ENCODE measurements at places on chromosomes 11 and 22. TPM values are rescaled to one million over a fixed set of nuclear protein-coding genes. Genes with fewer than 3 reads are reported as not detected.

DNA sequence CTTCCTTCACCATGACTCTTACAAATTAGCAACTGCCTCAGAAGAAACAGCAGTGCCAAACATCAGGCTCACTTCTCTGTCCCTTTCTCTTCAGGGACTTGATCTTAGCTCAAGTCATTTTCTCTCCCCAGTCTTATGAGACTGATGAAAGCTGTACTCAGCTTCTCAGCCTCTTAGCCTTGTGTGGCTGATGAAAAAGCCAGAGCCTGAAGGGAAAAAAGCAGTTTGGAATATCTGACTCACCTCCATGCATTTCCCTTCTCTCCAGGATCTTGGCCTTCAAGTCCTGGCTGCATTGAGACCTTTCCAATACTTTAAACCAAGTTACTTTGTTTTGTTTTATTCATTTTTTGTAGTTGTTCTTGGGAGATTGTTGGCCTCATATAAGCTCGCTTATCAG is 195.9 kb downstream of the SPON1 start:
- H3K4me3 ChIP-seq: no peak overlapping the region
- H3K27ac ChIP-seq: no peak overlapping the region
- no peak for DNase-seq
- no peaks in the 10 kb centered on the region for H3K4me1 ChIP-seq
- H3K27me3 ChIP-seq: no peaks in the 10 kb centered on the region

DNA sequence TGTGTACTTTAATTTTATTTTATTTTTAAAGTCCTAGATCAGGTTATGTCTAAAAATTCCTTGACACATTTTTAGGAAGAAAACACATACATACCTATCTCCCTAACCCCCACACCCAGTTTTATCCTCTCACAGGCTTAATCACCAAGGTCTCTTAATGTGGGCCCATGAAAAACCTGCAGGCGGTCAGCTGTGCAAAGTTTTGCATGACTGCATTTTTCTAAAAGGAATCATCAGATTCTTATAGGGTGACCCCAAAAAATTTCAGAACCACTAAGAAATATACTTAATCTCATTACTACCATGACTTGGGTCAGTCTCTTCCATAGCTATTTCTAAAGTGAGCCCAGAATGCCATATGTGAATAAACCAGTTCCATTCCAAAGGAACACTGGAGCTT is 19.8 kb downstream of the SAA1 start:
- no peaks in the 10 kb centered on the region for H3K27me3 ChIP-seq
- H3K27ac ChIP-seq: no peak overlapping the region
- no peak for DNase-seq
- no peak overlapping the region for H3K4me3 ChIP-seq
- H3K36me3 ChIP-seq: peaks cover 28% of the 10 kb centered on the region

GRCh38 chr22:46750863-46751443 is 11.5 kb upstream of the TBC1D22A start:
- H3K27me3 ChIP-seq: no peaks in the 10 kb centered on the region
- no peaks in the 10 kb centered on the region for H3K36me3 ChIP-seq
- no peak for DNase-seq
- H3K27ac ChIP-seq: no peak overlapping the region

GRCh38 chr11:130151196-130151595 is 8.4 kb upstream of the ST14 start:
- H3K27ac ChIP-seq: no peak overlapping the region
- H3K4me3 ChIP-seq: no peak overlapping the region
- peaks cover 8% of the 10 kb centered on the region for H3K4me1 ChIP-seq
- H3K36me3 ChIP-seq: no peaks in the 10 kb centered on the region
- no peak for DNase-seq
- H3K27me3 ChIP-seq: no peaks in the 10 kb centered on the region

- H3K4me1 ChIP-seq: no peaks in the 10 kb centered on the region
- no peak for DNase-seq
- peaks cover 3% of the 10 kb centered on the region for H3K27me3 ChIP-seq
Measured at GRCh38 chr11:87425391-87425790, 387.7 kb downstream of the TMEM135 start.

DNA sequence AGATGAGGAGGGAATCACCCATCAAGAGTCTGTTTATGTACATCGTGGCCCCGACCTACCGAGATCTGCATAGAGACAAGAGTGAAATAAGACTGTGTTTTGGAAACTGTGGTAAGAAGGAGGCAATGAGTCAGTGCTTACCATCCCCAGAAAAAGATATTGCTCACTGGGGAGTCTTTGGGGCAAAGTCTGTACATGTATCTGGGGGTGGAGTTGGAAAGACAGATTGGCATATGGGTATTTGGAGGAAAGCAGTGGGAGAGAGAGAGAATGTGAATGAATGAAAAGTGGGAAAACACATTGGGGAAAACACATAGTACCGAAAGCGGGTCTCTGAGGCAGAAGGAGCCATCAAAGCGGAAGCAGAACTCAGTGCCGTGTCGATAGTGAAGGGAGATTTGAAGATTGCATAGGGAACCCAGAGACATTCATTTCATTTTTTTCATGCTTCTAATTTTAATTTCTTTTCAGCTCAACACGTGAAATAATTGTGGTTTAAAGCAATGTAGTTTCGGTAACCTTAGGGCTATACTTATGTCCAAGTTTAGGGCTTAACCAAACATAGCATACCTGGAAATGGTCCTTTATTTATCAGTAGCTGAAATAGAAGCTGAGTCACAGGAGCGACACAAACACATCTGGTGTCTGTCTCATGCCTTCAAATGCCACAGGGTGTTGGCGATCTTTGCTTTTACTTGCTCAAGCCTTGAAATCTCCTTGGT is 98.6 kb upstream of the CD44 start:
- H3K36me3 ChIP-seq: peaks cover 5% of the 10 kb centered on the region
- peak overlapping the region; percentile 98 for H3K27ac ChIP-seq
- peaks cover 2% of the 10 kb centered on the region for H3K27me3 ChIP-seq
- DNase-seq: peak; percentile 78
- H3K4me1 ChIP-seq: peaks cover 80% of the 10 kb centered on the region

DNA sequence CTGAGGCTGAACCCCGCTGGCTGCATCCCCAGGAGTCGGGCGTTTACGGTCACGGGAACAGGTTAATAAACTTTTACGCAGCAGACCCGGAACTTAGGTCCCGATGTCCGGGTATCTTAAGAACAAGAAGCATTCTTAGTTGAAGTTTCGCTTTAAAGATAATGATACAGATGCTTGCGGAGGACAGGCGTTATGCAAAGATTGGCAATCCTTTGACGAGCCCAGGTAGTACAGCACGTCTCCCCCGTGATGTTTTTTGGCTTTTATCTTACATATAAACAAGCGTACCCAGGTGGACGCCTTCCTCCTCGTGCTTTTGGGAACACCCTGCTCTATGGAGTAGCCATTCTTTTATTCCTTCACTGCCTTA is 871 bp upstream of the TOLLIP start:
- no peaks in the 10 kb centered on the region for H3K27me3 ChIP-seq
- no peak for DNase-seq
- peak overlapping the region; percentile 76 for H3K4me3 ChIP-seq
- peak overlapping the region; percentile 79 for H3K27ac ChIP-seq
- H3K36me3 ChIP-seq: peaks cover 21% of the 10 kb centered on the region

GRCh38 chr11:115653926-115654325 is 149.7 kb upstream of the CADM1 start:
- no peaks in the 10 kb centered on the region for H3K36me3 ChIP-seq
- peaks cover 22% of the 10 kb centered on the region for H3K27me3 ChIP-seq
- H3K4me3 ChIP-seq: no peak overlapping the region
- no peaks in the 10 kb centered on the region for H3K4me1 ChIP-seq

GRCh38 chr22:44143579-44143978 is 37.1 kb upstream of the PARVG start:
- no peak for DNase-seq
- no peaks in the 10 kb centered on the region for H3K4me1 ChIP-seq
- H3K4me3 ChIP-seq: no peak overlapping the region
- peaks cover 2% of the 10 kb centered on the region for H3K36me3 ChIP-seq

GRCh38 chr11:92129811-92130210 is 94.8 kb upstream of the FAT3 start:
- no peak overlapping the region for H3K4me3 ChIP-seq
- H3K4me1 ChIP-seq: no peaks in the 10 kb centered on the region
- H3K27ac ChIP-seq: no peak overlapping the region
- no peaks in the 10 kb centered on the region for H3K36me3 ChIP-seq

DNA sequence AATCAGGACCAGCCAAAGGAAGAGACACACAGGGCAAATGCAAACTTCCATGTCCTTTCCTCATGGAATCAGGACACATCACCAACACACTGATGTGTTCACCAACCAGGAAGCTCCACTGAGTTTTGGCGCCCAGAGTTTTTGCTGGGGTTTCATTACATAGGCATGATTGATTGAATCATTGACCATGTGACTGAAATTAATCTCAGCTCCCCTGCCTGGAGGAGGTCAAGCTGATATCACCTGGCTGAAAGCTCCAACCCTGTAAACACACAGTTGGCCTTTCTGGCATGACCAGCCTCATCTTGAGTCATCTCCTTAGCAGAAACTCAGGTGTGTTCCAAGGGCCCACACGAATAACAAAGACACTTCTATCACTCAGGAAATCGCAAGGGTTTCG is 133.2 kb downstream of the TRIM29 start:
- no peak overlapping the region for H3K27ac ChIP-seq
- peaks cover 19% of the 10 kb centered on the region for H3K27me3 ChIP-seq
- DNase-seq: no peak

- no peak for DNase-seq
- no peak overlapping the region for H3K4me3 ChIP-seq
- H3K27ac ChIP-seq: no peak overlapping the region
Measured at GRCh38 chr11:116167706-116168458, 604.9 kb downstream of the BUD13 start.

- peaks cover 2% of the 10 kb centered on the region for H3K36me3 ChIP-seq
- peak overlapping the region; percentile 26 for H3K27ac ChIP-seq
- peaks cover 21% of the 10 kb centered on the region for H3K4me1 ChIP-seq
Measured at GRCh38 chr11:68963779-68964178, 17.0 kb downstream of the MRGPRD start.

- no peaks in the 10 kb centered on the region for H3K36me3 ChIP-seq
- H3K4me1 ChIP-seq: peaks cover 11% of the 10 kb centered on the region
- peak overlapping the region; percentile 33 for H3K4me3 ChIP-seq
- peak; percentile 12 for DNase-seq
- peaks cover 52% of the 10 kb centered on the region for H3K27me3 ChIP-seq
- H3K27ac ChIP-seq: no peak overlapping the region
Measured at GRCh38 chr11:110712659-110713448, 617 bp upstream of the ARHGAP20 start.

DNA sequence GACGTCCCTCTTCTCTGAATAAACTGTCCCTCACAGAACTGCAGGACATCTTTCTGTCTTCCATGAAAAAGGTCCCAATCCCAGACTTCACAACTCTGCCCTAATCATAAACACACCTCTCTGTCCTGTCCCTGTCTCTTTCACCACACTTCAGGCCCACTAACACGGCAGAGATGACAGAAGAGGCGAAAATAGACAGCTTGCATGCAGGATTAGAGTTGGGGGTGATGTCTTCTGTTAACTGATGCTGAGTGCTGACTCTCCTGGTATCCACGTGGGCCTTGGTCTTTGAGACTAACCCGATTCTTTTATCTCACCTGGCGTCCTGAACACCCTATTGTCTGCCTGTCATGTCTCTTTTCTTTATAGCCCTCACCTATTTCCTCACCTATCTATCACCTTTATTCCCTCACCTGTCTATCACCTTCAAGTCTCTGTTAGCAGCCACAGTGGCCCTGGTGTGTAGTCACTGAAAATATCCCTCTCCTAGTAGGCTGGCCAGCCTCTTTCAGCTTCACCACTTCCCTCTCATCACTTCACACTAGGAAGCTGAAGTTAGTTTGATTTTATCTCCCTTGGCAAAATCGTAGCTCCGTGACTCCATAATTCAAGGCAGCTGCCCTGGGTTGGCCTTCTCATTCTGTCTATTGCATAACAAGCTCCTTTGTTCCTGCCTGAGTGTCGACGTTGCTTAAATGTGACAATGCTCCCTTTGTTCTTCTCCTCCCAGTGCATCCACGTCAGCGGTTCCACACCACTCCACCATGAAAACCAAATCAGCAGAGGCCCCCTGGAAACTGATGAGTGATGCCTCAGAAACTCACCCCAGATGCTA is 30.6 kb upstream of the DRD2 start:
- no peaks in the 10 kb centered on the region for H3K36me3 ChIP-seq
- H3K4me1 ChIP-seq: no peaks in the 10 kb centered on the region
- H3K27ac ChIP-seq: no peak overlapping the region
- peaks cover 16% of the 10 kb centered on the region for H3K27me3 ChIP-seq
- DNase-seq: no peak

DNA sequence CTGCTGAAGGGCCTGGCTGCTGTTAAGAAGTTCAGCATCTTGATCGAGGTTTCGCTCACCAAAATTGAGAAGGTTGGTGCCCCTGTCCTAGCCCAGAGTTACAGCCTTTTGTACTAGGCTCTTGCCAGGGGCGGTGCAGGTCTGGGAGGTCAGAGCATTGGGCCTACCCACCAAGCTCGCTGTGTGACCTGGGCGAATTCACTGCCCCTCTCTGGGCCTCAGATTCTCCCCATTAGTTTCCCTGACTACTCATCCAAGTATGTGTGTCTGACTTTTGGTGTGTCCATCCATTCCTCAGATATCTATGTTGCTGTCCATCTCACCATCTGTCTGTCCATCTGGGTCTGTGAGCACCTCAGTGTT is 10.9 kb downstream of the USP35 start:
- no peak overlapping the region for H3K4me3 ChIP-seq
- no peak for DNase-seq
- H3K4me1 ChIP-seq: peaks cover 39% of the 10 kb centered on the region
- H3K36me3 ChIP-seq: peaks cover 10% of the 10 kb centered on the region

DNA sequence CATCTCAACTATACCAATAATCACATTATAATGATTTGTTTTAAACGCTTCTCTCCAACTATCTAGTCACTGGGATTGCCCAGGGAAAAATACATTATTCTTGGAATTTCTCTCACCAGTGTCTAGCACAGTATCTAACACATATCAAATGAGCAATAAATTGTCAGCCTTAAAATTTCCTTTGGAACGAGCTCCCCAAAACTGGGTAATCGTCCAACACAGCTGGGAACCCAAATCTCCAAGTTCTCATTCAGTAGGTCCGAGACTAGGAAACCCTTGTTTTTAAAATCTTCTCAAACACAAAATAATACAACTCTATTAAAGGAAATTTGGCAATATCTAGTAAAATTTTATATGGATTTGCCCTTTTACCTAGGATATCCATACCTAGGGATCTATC is 327.8 kb upstream of the ARHGAP42 start:
- no peaks in the 10 kb centered on the region for H3K36me3 ChIP-seq
- H3K27me3 ChIP-seq: no peaks in the 10 kb centered on the region
- DNase-seq: no peak

The OR6A2 gene
- total RNA-seq: 0.14 TPM

The TP53I11 gene
- total RNA-seq: 15.8 TPM

The DEPDC7 gene
- total RNA-seq: 2.0 TPM

The PNPLA3 gene
- 0.54 TPM for total RNA-seq

The IFITM10 gene
- total RNA-seq: 0.21 TPM
